ENCODE measurements at places on chromosomes 2 and 18. TPM values are rescaled to one million over a fixed set of nuclear protein-coding genes. Genes with fewer than 3 reads are reported as not detected.

Gene WNT10A
- total RNA-seq, result 5.5 TPM

Gene CKAP2L
- total RNA-seq, result 0.37 TPM

Gene LBX2
- total RNA-seq, result not detected

Gene ABCG8
- not detected for total RNA-seq

Gene HOXD13
- not detected for total RNA-seq

Gene BUB1
- total RNA-seq, result 3.2 TPM

Gene SIX3
- not detected for total RNA-seq

Gene KLHL30
- not detected for total RNA-seq

DNA sequence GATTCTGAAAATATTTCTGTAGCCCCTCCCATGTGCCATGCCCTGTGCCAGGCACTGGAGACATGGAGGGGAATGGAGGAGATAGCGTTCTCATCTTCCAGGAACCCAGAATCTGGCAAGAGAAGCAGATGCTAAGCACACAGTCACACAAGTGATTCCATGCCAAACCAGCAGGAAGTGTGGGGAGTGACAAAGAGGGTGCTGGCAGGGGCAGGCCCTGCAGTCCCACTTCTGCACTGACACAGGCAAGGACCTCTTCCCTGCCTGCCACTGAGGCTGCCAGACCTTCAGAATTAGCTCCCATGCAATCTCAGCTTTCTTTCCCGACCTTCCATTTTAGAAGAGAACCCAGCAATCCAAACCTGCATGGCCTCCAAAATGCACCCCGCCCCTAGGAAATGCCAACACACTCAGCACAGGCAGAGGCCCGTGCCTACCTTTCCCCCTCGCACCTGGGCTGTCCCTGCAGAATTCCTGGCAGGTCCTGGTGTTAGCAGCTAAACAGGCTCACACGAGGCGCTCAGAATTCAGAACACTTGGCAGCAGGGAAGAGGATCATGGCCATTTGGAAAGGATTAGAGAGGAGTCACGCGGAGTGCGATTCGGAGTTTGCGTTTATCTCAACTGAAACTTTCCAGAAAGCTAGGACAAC, 155.3 kb downstream of the MSH2 start:
- peaks cover 3% of the 10 kb centered on the region for H3K36me3 ChIP-seq
- H3K4me1 ChIP-seq, result no peaks in the 10 kb centered on the region
- no peak for DNase-seq
- H3K27ac ChIP-seq, result no peak overlapping the region

DNA sequence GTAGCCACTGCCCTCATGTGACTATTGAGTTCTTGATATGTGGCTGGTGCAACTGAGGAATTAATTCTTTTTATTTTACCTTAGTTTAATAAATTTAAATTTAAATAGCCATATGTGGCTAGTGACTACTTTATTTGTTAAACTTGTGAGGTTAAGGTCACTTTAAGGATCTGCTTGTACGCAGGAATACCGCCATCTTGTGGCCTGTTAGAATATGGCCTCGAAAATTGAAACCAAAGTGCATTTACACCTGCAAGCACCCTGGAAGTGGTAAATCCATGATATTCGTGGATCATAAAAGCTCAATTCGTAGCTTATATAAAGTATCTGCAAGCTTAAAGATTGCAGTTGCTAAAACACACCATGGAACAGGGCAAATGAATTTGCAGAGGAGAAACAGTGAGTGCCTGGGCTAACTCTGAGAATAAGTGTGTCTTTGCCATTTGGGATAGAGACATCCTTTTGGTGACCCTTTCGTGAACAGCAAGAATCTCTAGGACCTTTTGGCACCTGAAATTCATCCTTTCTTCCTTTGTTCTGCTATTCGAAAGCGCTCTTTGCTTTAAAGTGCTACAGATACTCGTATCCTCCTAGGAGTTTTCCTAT, 59.9 kb upstream of the REG3A start:
- no peak overlapping the region for H3K27ac ChIP-seq
- H3K36me3 ChIP-seq, result no peaks in the 10 kb centered on the region
- no peaks in the 10 kb centered on the region for H3K27me3 ChIP-seq
- H3K4me1 ChIP-seq, result no peaks in the 10 kb centered on the region
- H3K4me3 ChIP-seq, result no peak overlapping the region

GRCh38 chr2:102792568-102793208, 30.9 kb downstream of the TMEM182 start:
- no peaks in the 10 kb centered on the region for H3K4me1 ChIP-seq
- DNase-seq, result no peak
- peak overlapping the region; percentile 12 for H3K27ac ChIP-seq
- no peaks in the 10 kb centered on the region for H3K36me3 ChIP-seq
- H3K4me3 ChIP-seq, result no peak overlapping the region

- H3K4me1 ChIP-seq, result peaks cover 38% of the 10 kb centered on the region
- H3K4me3 ChIP-seq, result peak overlapping the region; percentile 99
- peaks cover 2% of the 10 kb centered on the region for H3K36me3 ChIP-seq
- no peak for DNase-seq
- H3K27me3 ChIP-seq, result no peaks in the 10 kb centered on the region
Observed at GRCh38 chr2:178479758-178480226, 465 bp upstream of the PLEKHA3 start.

- H3K27ac ChIP-seq, result no peak overlapping the region
- H3K4me3 ChIP-seq, result no peak overlapping the region
- peaks cover 17% of the 10 kb centered on the region for H3K27me3 ChIP-seq
- no peaks in the 10 kb centered on the region for H3K36me3 ChIP-seq
- no peak for DNase-seq
Observed at GRCh38 chr2:134692499-134692898, 26.3 kb downstream of the TMEM163 start.

- no peak for DNase-seq
- peaks cover 7% of the 10 kb centered on the region for H3K4me1 ChIP-seq
- H3K27ac ChIP-seq, result no peak overlapping the region
- H3K27me3 ChIP-seq, result peaks cover 8% of the 10 kb centered on the region
Observed at GRCh38 chr2:88168386-88168785, 1.8 kb upstream of the THNSL2 start.

- H3K27me3 ChIP-seq, result no peaks in the 10 kb centered on the region
- H3K4me1 ChIP-seq, result no peaks in the 10 kb centered on the region
- no peak overlapping the region for H3K4me3 ChIP-seq
- no peak overlapping the region for H3K27ac ChIP-seq
Observed at GRCh38 chr2:225274751-225275150, 124.8 kb upstream of the NYAP2 start.

DNA sequence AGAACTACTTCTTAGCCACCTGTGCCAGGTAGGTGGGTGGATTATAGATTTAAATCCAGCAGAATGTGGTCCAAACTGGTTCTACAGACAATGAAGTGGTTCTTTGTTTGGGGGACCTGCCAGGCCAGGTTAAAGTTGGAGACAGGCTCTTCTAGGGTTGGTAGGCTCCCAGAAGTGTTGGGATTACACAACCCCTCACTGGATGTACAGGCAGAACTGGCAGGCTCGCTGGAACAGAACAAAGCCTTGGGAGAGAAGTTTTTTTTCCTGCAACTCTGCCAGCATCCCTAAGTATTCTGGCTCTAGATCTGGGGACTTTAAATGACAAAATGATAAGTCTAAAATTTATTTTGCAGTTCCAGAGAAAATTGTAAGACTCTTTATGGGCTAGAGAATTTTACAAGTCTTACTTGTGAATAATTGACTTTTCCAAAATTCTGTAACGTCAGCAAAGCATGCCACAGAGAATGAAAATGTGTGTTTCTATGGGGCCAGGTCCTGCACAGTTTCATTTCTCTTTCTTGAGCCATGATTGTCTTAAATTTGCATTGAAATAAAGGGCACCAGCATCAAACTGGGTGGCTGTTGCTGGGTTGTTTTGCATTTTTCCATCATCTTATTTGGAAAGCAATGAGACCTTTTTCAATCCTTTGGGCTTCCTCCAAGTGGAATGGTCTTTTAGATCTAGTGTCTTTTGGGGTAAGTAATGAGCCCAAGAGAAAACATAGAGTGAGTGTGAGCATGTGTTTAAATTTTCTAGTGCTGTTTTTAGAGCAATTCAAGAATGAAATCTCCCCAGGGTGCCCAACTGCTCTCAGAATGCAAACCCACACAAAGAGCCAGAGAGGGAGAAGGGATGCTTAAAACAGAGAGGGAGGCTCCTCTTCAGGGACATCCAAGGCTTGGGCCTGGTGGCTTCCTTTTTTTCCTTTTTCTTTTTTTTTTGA, 32.4 kb upstream of the ATL2 start:
- no peak for DNase-seq
- no peaks in the 10 kb centered on the region for H3K4me1 ChIP-seq
- H3K27me3 ChIP-seq, result no peaks in the 10 kb centered on the region

DNA sequence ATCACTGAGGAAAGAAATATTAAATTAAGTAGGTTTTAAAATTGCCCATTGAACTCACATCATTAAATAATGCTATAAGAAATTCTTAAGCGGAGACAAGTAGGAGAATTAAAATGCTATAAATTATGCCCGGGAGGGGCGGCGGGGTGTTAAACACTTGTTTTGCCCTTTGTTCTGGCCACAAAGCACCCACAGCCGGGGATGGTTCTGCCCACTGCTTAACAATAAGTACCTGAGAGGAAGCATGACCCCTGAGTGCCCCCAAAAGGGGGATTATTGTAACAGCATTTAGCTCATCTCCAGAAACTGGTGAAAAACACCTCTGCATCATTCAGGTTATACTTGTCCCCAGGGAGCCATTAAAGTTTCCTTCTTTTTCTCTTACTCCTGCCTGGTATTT, 332.7 kb upstream of the POU3F3 start:
- no peaks in the 10 kb centered on the region for H3K36me3 ChIP-seq
- H3K27me3 ChIP-seq, result no peaks in the 10 kb centered on the region
- DNase-seq, result no peak
- no peaks in the 10 kb centered on the region for H3K4me1 ChIP-seq
- no peak overlapping the region for H3K4me3 ChIP-seq
- no peak overlapping the region for H3K27ac ChIP-seq

DNA sequence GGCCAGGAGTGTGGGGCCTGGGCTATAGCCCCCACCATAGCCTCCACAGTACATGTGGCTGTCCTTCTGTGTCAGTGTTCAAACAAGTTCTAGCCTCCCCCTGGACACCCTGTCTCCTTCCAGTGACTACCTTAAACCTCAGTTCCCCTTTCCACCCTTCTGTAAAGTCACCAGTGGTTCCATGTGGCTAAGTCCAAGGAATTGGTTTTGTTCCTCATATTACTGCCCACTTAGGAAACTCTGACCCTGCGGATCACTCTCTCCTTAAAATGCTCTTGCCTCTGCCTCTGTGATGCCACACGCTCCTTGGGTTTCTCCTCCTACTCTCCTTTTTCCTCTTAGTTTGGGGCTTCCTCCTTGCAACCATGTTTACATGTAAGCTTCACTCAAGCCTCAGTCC, 27.8 kb upstream of the REL start:
- H3K4me3 ChIP-seq, result no peak overlapping the region
- DNase-seq, result no peak
- no peak overlapping the region for H3K27ac ChIP-seq
- no peaks in the 10 kb centered on the region for H3K27me3 ChIP-seq

DNA sequence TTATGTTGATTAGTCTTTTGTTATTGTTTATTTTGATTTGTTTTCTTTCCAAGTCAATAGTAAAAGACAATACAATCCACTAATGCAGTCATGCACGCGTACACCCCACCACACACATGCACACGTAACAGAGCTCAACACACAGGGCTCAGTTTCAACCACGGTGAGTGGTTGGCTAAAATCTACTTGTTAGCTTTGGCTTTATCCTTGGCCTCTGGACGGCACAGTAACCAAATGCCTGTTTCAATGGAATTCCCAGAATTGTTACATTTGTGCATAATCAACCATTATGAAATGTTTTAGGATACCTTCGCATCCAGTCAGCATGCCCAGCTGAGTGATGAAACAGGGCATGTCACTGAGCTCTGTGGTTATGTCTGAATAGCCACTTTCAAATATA, 53.2 kb downstream of the NYAP2 start:
- H3K4me3 ChIP-seq, result no peak overlapping the region
- H3K27ac ChIP-seq, result no peak overlapping the region
- no peaks in the 10 kb centered on the region for H3K36me3 ChIP-seq

- no peak overlapping the region for H3K4me3 ChIP-seq
- peaks cover 3% of the 10 kb centered on the region for H3K36me3 ChIP-seq
- no peak for DNase-seq
- H3K4me1 ChIP-seq, result peaks cover 11% of the 10 kb centered on the region
- H3K27me3 ChIP-seq, result no peaks in the 10 kb centered on the region
Observed at GRCh38 chr2:45806563-45807358, 155.3 kb downstream of the PRKCE start.

DNA sequence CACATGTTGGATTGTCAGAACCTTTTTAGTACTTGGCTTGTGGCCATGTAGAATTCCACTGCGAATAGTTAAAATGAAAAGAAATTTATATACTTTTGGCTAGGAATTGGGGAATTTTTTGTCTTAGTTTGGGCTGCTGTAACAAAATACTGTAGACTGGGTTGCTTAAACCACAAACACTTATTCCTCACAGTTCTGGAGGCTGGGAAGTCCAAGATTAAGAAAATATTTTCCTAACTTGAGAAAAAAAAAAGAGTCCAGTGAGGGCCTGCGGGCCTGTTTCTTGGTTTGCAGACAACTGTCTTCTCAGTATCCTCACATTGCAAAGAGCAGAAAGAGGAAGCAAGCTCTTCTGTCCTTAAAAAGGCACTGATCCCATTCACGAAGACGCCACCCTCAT, 81.9 kb downstream of the CD226 start:
- no peak overlapping the region for H3K4me3 ChIP-seq
- no peaks in the 10 kb centered on the region for H3K27me3 ChIP-seq
- peaks cover 4% of the 10 kb centered on the region for H3K4me1 ChIP-seq

DNA sequence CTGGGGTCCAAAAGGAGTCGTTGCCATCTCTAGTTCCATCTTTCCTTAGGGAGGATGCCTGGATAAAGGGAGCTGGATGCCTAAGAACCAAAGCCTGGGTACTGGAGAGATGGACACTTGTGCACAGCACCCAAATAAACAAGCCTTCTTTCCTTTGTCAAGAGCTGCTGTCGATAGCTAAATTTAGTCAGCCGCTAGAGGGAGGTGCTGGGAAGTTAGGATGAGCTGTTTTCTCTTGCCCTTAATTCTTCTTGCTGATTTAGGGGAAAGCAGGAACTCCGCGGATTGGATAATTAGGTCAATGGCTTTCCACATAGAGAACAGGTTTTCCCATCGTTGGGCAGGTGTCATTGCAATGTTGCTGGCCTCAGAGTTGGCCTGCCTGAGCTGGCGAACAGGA, 30.9 kb upstream of the SERPINB12 start:
- DNase-seq, result no peak
- peaks cover 4% of the 10 kb centered on the region for H3K4me1 ChIP-seq
- no peaks in the 10 kb centered on the region for H3K36me3 ChIP-seq
- H3K4me3 ChIP-seq, result no peak overlapping the region
- no peak overlapping the region for H3K27ac ChIP-seq

GRCh38 chr18:30465096-30465495, 577.4 kb downstream of the DSC3 start:
- no peaks in the 10 kb centered on the region for H3K27me3 ChIP-seq
- no peaks in the 10 kb centered on the region for H3K4me1 ChIP-seq
- DNase-seq, result no peak
- no peak overlapping the region for H3K4me3 ChIP-seq

DNA sequence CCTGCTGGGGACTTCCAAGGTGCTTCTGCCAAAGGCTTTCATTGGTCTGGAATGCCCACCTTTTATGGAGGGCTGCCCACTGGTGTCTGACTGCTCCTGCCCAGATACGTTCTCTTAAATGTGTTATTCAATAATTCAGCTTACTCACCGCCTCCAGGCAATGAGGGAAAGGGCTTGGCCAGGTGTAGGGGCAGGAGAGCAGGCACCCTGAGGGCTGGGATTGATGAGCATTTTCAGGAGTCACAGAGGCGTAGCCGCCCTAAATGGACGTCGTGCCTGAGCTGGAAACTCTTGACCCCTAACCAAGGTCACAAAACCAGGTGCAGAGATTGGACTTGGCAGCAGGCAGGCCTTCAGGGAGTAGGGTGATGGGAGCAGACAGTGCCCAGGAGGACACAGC, 26.8 kb downstream of the MAL start:
- no peak overlapping the region for H3K4me3 ChIP-seq
- H3K4me1 ChIP-seq, result peaks cover 32% of the 10 kb centered on the region
- no peak overlapping the region for H3K27ac ChIP-seq

GRCh38 chr2:201500534-201500933, 49.0 kb downstream of the STRADB start:
- no peak for DNase-seq
- H3K27ac ChIP-seq, result no peak overlapping the region
- no peaks in the 10 kb centered on the region for H3K27me3 ChIP-seq

Measured in T-helper 17 cell (primary cell).